HS-27A (cell line): ENCODE measurements at places on chromosomes 11 and 22.

GRCh38 chr11:82995754-82996398 lies 75.8 kb downstream of the RAB30 start:
- no peak for DNase-seq

DNA sequence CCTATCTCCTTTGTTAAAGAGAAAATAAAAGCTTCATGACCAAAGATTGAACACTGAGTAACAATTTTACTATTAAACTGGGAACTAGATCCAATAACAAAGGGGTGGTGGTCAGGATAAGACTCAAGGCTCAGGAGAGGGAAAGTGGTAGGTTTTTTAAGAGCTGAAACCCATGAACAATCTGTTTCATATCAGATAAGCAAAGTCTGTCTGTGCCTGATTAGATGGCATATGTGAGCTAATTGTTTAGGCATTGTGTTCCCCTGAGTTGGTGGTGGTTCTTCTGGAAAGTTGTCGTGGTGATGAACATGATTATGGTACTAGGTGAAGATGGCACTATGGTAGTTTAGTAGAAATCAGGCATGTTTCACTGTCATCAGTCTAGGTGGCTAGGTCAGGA lies 24.4 kb downstream of the USP47 start:
- no peak for DNase-seq

- no peak for DNase-seq
Measured at GRCh38 chr22:31075961-31076360, 5.2 kb upstream of the SMTN start.

GRCh38 chr22:46443850-46444389 lies 93.5 kb downstream of the CELSR1 start:
- no peak for DNase-seq

DNA sequence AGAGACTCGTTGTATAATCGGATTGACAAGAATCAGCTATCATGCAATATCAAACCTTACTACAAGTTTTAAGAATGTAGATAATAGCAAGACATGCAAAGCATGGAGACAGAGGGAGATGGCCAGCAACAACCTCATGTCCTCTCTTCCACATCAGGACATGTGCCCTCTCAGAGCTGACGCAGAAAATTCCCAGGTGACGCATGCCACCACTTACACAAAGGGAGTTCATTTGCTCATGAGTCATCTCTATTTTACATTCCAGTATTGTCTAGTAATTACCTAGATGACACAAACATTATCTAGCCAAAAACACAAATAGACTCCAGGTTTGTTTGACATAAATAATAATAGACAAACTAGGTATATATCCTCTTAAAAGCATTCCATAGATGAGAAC lies 38.1 kb upstream of the OPCML start:
- DNase-seq = no peak

- DNase-seq = no peak
Measured at GRCh38 chr11:76282811-76283595, 76.7 kb upstream of the WNT11 start.

GRCh38 chr11:69696749-69697468 lies 6.9 kb downstream of the FGF19 start:
- DNase-seq = no peak
